ENCODE measurements at places on chromosomes 1 and 21.

DNA sequence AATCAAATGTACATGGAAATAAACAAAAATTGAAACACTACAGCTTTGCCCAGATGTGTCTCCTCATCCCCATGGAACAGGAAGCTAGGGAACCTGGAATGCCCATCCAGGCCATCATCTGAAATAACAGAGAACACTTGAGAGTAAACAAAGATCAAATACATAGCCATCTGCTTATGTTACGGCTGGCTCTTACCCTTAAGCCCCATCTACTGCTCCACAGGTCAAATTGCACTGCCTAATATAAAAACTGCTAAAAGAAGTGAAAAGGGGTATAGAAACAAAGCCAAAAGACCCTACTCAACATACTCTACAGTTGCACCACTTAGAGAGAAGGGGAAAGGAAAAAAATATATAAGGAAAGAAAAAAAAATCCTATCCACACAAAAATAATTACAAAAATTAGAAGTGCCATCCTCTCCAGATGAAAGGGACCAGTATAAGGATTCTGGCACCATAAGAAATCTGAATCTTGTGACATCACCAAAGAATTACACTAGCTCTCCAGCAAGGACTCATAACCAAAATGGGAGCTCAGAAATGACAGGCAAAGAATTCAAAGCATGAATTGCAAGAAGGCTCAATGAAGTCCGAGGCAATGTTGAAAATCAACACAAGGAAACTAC is 26.9 kb downstream of the OR6Y1 start:
- no peak for DNase-seq

GRCh38 chr21:34814529-34814951 is 145.7 kb downstream of the CLIC6 start:
- DNase-seq: no peak

DNA sequence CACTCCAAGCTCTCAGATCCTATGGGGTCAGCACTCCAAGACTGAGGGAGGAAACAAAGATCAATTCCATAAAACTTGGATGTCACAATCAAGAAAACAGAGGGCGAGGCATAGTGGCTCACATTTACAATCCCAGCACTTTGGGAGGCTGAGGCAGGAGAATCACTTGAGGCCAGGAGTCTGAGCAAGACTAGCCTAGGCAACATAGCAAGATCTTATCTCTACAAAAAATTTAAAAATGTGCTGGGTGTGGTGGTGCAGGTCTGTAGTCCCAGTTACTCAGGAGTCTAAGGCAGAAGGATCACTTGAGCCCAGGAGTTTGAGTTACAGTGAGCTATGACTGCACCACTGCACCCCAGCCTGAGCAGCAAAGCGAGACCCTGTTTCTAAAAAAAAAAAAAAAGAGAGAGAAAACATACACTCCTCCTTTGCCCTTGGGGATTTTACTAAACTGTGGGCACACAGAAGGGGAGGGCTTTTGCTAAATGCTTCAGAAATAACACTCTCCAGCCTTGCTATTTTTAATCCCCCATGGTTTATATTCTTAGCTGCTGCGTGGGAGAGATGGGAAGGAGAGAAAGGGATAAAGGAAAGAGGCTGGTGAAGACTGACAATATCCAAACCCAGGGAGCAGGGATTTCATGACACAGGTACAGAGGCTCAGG is 18.1 kb downstream of the ARHGEF2 start:
- no peak for DNase-seq

GRCh38 chr1:20071416-20071815 is 1.4 kb downstream of the PLA2G5 start:
- no peak for DNase-seq

DNA sequence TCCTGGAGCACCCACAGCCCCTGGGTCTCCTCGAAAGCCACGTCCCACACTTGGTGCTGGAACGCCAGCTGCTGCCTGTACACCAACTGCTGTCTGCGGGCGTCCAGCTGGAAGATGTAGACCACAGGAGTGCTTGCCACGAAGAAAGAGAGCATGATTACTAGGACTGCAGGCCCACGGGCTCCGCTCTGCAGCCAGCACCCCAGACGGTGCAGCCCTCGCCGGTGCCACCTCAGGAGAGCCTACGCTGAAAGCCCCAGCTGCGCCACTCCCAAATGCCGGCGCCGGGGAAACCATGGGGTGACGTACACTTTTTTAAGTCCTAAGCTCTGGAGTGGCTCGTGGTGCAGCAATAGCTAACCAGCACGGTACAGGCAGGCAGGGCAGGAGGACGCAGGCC is 25.7 kb downstream of the WDR4 start:
- no peak for DNase-seq

GRCh38 chr21:25967901-25968438 is 202.6 kb downstream of the APP start:
- DNase-seq: no peak

- DNase-seq: no peak
Measured at GRCh38 chr1:50091068-50091467, 17.7 kb upstream of the ELAVL4 start.

- no peak for DNase-seq
Measured at GRCh38 chr1:91653183-91653582, 152.5 kb downstream of the CDC7 start.

DNA sequence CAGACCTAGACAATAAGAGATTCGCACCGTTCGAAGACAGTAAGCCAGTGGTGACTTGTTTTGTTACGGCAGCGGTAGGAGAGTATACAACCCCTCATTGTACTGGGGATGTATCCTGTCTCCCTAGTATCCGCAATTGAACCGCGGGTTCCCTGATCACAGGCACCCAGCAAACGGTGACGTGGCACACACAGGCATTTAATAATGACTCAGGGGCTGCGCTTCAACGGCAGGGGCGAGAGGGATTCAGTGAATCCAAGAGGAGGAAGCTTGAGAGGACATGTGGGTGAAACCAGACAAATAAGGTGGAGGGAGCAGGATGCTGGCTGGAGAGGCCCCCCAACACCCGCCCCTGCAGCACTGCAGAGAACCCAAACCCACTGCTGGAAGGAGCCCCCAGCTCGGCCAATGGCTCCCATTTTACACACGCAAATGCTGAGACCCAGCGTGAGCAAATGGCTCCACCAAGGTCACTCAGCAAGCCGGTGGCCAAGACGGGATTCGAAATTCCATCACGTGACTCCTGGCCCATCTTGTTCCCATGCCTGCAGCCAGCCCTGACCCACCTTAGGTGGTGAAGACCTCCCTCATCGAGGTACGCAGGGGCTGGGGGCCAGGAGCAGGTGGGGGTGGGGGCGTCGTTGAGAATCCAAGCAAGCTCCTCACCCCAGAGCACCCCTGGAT is 149.9 kb downstream of the SYF2 start:
- DNase-seq: no peak

Data from stimulated activated naive CD8-positive, alpha-beta T cell treated with anti-CD3 and anti-CD28 coated beads, Interleukin-15, Interleukin-2, amounts not matched to agents 100 U/mL and 50 U/mL, for 24 hours (primary cell).